Activated T-cell treated with anti-CD3 and anti-CD28 coated beads for 48 hours (primary cell): ENCODE measurements at places on chromosomes 12 and 14.

DNA sequence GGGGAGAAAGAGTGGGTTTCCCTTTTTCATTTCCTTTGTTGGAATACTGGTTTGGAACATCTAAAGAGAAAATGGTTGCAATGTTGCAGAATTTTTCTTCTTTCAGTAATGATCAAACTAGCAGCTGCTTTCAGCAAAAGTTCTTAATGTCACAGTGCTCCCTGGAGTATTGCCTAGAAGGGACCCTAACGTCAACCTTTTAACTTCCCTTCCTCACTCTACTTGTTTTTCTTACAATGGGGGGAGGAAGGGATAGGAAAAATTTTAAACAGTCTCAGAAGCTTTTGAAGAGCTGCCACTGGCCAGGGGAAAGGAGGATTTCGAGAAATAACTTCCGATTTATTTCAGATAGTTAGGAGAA is 521.8 kb downstream of the MED13L start:
- DNase-seq, result no peak

GRCh38 chr12:2698566-2698965 is 96.2 kb upstream of the FKBP4 start:
- no peak for DNase-seq

- DNase-seq, result no peak
Measured at GRCh38 chr14:60174352-60175254, 9.4 kb upstream of the DHRS7 start.

DNA sequence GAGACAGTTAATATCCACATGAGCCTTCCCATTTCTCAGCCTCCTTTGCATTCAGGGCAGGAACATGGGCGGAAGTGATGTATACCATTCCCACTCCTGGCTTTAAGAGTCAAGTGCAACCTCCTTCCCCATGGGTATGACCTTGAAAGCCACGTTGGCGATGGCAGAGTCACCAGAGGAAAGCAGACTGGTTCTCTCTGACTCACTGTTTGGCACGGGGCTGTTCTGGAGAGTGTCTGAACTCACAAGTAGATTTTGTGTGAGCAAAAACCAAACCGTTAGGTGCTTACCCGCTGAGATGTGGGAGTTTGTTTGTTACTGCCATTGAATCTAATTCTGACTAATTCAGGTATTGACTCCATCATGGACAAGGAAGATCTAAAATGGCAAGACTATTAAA is 36.7 kb upstream of the PZP start:
- peak; percentile 62 for DNase-seq

DNA sequence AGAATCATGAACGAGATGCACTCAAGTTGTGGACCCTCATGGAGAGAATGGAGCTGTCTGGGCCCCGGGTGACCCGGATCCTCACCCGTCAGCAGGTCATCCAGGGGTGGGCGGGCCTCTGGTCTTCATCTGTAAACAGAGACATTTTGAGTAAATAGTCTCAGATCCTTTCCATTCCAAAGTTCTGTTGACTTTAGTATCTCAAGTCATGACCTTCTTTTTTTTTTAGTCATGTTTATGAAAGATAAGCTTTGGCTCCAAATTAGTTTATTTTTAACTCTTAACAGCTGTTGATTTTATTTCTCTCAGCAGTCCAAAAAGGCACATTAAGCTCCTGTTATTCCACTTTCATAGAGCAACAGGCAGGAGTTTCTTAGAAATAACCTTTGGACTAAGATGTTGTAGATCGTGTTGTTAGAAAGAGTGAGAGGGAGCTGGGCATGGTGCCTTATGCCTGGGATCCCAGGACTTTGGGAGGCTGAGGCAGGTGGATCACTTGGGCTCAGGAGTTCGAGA is 48.9 kb upstream of the AMN start:
- DNase-seq, result no peak

GRCh38 chr12:29565727-29566126 is 68.2 kb upstream of the OVCH1 start:
- DNase-seq, result no peak

- DNase-seq, result no peak
Measured at GRCh38 chr12:111598637-111599452, at the start of gene ATXN2. TSS of gene ATXN2 (minus strand) at chr12:111599315. CDS start at chr12:111599034, 281 bp downstream.

DNA sequence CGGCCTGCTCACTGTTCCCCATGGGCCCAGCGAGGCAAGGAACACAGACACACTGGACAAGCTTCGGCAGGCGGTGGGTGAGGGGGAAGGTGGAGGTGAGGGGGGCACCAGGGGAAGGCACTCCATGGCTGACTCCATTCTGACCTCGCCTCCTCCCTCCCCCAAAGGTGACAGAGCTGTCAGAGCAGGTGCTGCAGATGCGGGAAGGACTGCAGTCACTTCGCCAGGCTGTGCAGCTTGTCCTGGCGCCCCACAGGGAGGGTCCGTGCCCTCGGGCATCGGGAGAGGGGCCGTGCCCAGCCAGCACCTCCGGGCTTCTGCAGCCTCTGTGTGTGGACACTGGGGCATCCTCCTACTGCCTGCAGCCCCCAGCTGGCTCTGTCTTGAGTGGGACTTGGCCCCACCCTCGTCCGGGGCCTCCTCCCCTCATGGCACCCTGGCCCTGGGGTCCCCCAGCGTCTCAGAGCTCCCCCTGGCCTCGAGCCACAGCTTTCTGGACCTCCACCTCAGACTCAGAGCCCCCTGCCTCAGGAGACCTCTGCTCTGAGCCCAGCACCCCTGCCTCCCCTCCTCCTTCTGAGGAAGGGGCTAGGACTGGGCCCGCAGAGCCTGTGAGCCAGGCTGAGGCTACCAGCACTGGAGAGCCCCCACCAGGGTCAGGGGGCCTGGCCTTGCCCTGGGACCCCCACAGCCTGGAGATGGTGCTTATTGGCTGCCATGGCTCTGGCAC is 10.6 kb downstream of the MCRS1 start:
- DNase-seq, result no peak

DNA sequence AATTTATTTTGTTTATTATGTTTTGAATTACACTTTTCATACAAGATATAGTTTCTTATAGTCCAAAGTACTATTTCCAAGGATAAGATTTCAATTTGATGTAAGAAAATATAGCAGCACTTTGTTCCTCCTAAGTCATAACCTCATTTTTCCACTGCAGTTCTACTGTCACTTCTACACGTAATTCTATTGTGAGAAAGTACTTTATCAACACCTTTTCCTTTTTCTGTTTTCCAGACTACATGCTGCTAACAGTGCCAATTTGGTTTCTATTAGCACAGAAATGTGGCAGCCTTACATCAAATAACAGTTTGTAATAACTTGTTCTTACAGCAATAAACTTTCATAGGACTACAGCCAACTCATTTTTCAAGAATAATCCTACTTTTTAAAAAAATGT is 45.0 kb downstream of the RPS6KA5 start:
- DNase-seq, result no peak

DNA sequence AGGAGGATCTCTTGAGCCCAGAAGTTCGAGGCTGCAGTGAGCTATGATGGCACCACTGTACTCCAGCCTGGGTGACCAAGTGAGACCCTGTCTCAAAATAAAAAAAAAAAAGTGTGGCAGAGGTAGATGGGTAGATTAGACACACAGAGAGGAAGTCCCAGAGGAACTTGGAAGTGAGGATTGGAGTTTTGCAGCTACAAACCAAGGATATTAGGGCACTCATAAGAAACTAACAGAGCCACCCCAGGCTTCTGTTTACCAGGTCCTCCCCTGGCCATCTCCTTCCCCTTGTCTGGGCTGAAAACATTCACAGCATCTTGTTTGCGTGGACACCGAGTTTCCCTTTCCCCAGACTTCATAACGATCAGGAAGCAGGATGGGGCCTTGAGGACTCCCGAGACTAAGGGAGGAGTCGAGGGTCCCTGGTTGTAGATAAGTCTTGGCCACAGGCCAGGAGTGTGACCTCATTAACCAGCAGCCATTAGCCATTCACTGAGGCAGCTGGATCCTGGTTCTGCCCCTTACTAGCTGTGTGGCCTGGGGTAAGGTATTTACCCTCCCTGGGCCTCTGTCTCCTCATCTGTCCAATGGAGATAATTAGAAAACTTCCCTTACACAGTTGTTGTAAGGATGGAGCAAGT is 2.1 kb downstream of the MAP1LC3B2 start:
- no peak for DNase-seq

- DNase-seq, result no peak
Measured at GRCh38 chr12:93234641-93235040, 143.1 kb upstream of the NUDT4 start.

DNA sequence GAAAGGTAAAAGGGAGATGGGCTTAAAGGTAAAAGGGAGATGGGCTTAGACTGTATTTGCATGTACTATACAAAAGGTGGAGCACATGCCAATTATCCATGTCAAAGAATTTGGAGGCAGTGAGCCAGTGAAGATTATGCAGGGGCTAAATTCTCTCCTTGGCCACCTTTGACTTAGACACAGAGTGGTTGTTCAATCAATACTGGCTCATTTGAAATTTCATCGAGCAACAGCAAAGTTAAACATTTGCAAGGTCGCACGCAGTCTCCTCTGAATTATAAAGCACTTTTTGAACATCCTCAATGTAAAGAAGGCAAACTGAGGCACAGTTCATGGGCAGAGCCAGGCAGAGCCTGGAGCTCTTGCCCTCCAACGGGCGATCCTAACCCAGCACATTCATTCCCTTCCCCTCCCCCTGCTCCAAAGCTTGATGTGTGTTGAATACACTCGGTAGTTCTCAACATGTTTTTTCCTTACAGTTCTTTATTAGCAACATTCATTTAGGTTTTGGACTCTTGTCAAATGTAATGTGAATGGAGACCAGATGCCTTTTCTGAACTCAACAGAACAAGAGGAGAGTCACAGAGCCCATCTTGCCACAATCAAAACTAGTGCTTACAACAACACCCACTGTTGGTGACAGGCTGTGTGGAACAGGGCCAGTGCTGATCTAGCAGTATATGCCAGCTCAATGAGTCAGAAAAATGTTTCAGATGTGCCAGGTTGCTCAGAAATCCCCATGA is 169.7 kb upstream of the G2E3 start:
- DNase-seq, result no peak

GRCh38 chr12:54411391-54412241 is 7.5 kb downstream of the ITGA5 start:
- DNase-seq, result peak; percentile 61

GRCh38 chr14:84312551-84312950 is 1217.4 kb upstream of the FLRT2 start:
- DNase-seq, result no peak

GRCh38 chr12:106428384-106428783 is 70.8 kb downstream of the POLR3B start:
- no peak for DNase-seq

GRCh38 chr14:68846466-68846865 is 53.6 kb upstream of the ZFP36L1 start:
- no peak for DNase-seq

DNA sequence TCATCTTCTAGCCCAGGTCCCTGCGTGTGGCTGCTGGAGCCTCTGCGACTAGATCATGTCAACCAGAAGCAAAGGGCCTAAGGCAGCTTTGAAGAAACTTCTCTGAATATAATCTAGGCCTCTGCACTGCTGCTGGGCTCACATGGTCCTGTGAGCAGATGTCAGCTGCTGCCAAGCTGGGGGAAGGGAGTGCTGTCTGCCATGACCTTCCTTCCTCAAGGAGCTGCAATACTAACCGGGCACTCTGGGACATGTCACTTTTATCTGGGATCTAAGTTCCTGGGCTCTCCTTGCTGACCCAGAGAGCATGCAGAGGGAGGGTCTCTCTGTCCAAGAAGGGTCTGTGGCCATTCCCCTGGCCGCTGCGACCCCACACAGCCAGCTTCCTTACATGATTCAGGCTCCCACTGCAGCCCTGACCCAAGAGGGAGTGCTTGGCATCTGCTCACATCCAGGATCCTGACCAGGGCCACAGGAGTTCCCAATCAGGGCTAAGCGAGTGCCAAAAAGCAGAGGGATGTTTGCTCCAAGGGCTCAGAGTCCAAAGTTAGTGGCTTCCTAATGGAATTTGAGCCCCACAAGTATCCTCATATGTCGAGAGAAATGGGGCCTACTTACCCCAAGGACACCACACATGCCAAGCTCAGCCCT is 74.0 kb downstream of the PLEKHG3 start:
- DNase-seq, result no peak

DNA sequence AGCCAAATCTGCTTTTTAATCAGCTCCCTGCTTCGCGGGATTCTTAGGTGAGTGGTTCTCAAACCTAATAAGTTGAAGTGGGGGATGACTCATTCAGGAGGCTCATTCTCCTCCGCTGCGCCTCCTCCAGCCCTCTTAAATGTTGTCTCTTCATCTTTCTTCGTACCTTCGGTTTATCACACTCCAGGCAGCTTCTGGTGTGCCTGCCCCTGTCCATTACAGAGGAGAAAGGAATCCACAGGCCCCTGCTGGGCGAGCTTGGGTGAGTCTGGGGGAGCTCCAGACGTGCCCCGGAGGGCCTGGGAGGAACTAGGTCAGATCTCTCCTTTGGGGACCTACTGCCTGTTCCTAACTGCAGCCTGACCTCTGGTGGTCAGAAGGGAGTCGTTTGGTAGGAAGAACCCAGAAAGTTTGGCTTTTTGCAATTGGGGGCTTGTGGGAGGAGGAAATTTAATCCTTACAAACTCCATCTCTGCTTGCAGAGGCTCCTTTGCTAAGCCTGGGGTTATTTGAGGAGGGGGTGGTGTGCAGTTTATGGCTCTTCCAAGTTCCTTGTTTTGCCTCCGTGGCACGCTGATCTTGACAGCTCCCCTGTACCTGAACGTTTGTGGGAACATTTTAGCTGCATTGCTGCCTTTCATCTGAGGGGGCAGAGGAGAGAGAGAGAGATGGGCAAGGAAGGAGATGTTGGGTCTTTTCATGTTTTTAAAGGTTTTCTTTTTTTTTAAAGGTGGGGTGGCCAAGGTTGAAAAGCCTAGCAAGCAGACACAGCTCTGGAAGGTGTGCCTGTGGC is 84.1 kb upstream of the GNG2 start:
- peak; percentile 22 for DNase-seq

DNA sequence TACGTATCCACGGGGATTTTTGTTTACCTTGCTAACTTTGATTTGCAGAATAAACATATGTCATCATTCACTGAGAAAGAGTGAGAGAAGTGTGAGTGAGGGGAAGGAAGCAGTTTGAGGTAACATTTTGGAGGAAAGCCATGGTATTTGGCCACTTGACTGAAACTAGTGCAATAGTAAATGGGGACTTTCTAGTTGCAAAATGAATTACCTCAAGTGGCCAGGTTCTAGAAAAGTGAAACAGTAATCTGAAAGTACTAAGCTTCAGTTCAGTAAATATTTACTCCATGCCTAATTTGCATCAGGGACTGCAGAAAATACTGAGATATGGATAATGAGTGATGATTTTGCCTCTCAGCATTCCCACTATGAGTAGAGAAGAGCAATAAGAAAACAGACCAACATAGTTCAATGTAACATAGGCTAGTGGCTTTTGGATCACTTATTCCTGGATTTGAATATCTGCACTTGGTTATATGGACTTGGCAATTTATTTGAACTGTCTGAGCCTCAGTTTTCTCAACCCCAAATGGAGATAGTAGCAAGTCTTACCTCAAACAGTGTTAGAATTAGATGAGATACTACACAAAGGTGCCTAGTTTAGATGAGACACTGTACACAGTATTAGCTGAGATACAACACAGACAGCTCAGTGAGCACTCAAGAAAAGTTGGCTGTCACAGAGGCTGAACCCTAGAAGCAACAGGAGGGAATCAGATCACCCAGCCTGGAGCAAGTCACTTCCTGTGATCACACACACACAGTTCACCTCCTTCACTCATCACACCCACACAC is 439.1 kb downstream of the NPAS3 start:
- DNase-seq, result no peak

GRCh38 chr14:23548351-23549318 is 2.9 kb downstream of the ZFHX2 start:
- no peak for DNase-seq

GRCh38 chr14:21308132-21308478 is 28.2 kb downstream of the RPGRIP1 start:
- DNase-seq, result no peak

GRCh38 chr12:43653917-43654316 is 101.9 kb upstream of the ADAMTS20 start:
- no peak for DNase-seq
